ENCODE measurements at places on chromosomes 16 and 17.

DNA sequence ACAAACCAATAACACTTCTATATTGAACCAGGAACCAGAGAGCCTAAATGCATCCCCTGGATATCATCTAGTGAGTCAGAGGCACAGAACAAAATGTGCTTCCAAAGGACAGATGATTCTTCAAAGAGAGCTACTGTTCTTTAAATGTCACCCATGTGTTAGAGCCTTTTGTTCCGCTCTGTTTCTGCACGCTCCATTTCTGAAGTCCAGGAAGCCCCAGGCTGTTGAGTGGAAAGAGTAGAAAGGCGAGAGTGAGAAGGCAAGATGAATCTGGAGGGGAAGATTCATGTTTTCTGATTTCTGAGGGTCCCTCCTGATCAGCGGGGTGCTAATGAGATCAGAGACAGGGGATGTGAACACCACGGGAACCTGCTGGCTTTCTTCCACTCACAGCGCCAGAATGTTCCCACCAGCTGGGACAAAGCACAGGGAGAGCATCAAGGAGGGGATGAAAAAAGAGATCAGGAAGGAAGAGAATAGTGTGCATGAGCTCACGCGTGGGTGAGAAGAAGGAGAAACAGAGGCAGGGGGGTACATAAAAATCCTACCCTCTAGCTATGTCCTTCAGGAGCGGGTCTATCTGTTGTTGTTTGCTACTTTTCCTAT, 559.9 kb upstream of the HSBP1 start:
- DNase-seq, result no peak

GRCh38 chr16:85544668-85545067, 68.5 kb upstream of the GSE1 start:
- no peak for DNase-seq

DNA sequence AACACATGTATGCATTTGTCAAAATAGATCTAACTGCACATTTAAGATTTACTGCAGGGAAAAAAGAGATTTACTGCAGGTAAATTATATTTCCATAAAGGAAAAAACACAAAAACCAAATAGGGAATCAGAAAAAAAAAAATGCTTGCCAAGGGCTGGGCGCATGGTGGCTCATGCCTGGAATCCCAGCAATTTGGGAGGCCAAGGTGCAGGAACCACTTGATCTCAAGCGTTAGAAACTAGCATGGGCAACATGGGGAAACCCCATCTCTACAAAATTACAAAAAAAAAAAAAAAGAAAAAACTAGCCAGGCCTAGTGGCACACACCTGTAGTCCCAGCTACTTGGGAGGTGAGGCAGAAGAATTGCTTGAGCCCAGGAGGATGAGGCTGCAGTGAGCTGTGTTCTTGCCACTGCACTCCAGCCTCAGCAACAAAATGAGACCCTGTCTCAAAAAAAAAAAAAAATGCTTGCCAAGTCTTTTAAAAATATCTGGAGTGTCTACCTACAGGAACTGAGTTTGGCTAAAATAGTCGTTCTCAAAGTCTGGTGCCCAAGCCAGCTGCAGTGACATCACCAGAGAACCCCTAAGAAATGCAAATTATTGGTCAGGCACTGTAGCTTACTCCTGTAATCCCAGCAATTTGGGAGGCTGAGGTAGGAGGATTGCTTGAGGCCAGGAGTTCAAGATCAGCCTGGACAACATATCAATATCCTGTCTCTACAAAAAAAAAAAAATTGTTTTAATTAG, 17.5 kb downstream of the TRIM25 start:
- DNase-seq, result no peak

GRCh38 chr16:80586476-80586875, 45.7 kb downstream of the DYNLRB2 start:
- no peak for DNase-seq

GRCh38 chr16:67666032-67666551, 458 bp downstream of the ENKD1 start:
- DNase-seq, result no peak

DNA sequence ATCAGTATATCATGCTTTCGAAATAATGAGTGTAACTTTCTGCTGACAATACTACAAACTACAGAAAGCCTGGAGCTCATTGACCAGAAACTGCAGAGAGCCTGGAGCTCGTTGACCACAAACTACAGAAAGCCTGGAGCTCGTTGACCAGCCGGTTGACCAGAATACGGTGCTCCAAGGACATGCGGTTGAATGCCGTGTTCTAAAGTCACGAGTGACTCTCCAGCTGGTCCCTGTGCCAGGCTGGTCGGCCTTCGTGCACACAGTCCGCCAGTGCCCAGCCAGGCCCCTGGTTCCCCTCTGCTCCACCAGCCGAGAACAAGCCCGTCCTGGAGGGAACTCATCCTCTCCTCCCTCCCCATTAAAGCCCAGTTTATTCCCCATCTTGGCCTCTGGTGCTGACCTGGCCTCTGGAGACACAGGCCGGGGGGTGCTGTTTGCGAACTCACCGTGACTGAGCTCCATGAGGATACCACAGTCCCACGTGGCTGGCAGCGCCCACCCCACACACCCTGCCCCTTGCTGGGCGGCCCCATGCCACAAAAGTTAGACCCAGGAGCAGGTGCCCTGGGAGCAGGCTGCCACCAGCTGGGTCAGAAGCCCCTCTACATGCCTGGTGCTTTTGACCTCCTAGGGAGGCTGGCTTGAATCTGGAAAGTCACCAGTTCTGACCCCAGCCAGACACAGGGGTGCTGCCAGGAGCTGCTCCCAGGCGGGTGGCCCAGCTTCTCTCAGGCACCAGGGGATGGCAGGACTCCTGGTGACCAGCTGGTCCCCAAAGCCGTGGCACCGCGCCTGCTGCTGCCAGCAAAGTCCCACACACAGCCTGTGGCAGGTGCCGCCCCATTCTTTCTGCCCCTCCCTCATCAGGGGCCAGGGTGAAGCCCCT, 15.5 kb upstream of the CDH15 start:
- DNase-seq, result no peak

DNA sequence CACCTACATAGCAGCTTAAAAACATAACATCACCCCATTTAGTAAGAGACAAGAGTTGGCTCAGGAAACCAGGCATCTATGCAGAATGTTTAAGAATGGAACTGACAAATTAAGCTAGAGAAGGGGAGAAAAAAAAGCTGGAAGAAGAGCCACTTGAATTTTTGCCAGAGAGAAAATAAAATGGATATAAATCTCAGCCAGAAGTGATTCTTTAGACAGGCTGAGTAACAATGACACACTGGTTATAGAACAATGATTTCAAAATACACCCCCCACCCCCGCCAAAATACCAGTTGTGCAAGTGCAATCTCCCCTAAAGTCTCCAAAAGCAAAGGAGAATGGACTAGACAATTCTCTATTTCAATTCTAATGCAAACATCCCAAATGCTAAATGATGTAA, 22.4 kb downstream of the LSM12 start:
- no peak for DNase-seq

- no peak for DNase-seq
Observed at GRCh38 chr16:57616241-57616640, 12.2 kb upstream of the ADGRG1 start.

DNA sequence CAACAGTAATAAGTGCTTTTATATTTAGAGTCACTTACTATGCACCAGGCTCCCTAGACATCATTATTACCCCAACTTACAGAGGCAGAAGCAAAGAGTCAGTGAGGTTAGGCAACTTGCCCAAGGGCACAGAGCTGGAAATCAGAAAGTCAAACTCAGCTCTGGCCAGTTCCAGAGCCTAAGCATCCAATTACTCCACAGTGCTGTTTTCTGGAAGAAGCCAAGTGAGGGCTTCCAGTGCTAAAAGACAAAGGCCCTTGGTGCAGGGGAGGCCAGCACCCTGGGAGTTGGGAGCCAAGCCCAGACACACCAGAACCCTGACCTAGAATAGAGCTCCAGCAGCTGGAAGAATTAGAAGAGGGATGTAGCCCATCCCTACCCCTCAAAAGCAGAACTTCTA, 40.2 kb downstream of the C17orf67 start:
- DNase-seq, result no peak

Data from cortex of kidney (tissue), 1 donor.